ENCODE measurements at places on chromosomes 7 and 10.

DNA sequence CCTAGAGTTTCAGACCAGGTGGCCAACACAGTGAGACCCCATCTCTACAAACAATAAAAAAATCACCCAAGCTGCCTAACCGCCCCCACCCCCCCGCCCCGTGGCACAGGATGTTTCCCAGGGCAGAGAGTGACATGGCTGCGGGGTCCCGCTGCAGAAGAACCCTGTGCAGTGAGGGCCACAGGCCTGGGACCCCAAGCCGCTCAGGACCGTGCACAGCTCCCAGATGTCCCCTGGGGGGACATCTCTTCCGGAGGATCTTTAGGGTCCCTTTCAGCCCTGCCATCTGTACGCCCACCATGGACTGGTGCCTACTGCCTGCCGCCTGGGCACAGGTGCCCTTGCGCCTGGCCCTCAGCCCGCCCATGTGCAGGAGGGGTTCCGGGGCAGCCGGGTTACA lies 373.6 kb downstream of the DNAJB6 start:
- no peak for DNase-seq

GRCh38 chr10:68212721-68213352 lies 19.1 kb downstream of the ATOH7 start:
- DNase-seq = no peak

DNA sequence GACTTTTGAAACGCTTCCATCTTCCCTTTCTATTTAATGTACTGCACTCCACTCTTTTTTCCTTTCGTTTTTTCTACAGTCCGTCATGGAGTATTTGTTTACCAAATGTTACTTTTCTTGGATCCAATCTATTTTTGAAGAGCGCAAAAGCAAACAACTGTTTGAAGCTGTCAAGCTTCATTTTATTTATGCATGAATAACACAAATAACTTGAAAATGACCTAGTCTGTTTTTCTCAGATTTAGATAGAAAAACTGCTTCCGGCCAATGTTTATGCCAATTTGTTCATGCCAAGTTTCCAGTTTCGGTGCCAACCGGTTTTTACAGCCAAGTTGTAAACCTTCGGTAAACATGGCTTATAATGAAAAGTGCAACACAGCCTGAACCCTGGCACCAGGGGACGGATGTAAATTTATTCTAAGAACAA lies 150.9 kb upstream of the KLF6 start:
- no peak for DNase-seq

GRCh38 chr7:151011097-151011409 lies 13.2 kb downstream of the ATG9B start:
- no peak for DNase-seq

DNA sequence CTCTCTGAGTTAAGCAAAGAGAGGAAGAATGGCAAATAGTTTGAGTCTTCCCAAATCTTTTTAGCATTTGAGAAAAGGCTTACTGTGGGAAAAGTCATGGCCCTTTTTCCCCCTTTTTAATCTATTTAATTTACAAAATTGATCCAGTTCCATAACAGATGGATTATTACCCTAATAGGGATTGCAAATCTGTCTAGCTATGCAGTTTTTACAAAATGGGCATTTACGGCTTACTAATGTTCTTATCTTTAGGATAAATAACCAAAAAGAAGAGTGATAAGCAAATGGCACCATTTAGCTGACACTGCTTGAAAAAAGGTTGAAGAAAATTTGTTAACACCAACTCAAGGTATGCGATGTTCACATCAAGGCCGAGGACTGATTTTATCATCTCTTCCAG lies 169.7 kb downstream of the SKAP2 start:
- no peak for DNase-seq

DNA sequence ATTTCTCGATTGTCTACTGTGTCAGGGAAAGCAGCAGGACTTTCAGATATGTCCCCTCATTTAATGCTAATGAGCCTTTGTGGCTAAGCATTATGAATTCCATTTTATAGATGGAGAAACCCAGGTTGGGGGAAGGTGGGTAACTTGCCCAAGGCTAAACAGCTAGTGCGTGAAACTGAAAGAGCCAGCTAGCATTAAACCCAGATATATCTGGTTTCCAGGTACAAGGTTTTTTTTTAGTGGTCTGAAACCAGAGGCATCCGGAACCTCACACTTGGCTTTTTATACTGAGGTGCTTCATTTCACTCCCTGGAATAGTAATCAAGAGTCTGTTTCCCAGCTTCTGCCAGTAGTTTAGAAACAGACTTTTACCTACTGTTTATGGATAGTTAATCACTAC lies 694.8 kb downstream of the PHTF2 start:
- DNase-seq = no peak
